Activated CD8-positive, alpha-beta memory T cell treated with anti-CD3 and anti-CD28 coated beads for 48 hours (primary cell): ENCODE measurements at places on chromosomes 16 and 17.

DNA sequence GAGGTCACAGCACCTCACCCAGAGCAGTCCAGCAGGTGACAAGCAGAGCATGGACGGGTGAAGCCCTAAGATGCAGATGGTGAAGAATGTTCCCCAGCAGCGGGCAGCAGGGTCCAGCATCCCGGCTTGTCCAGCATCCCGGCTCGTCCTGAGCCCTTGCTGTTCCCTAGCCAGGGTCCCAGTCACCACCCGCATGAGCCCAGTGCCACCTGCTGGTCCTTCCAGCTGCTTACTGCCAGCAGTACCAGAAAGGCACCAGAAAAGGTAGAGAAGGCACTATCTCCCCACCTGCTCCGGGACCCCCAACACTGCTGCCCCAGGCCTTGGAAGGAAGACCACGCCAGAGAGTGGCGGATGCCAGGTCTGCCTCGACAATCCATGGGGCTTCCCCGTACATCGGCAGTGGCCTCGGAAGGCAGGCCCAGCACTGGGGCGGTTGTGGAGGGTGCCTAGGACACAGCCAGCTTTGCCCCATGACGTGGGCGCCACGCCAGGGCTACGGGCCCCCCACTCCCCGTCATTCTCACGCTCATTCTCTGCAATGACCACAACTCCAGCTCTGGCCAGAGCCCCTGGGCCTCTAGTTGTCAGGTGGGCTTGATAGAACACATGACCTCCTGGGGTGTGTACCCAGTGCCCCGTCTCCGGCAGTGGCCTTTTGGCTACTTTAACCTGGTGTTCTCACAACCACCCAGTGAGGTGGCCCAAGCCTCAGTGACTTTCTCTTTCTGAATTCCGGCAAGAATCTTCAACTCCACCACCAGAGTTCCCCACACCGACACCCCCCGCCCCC, 1.4 kb downstream of the CENPX start:
- no peak for DNase-seq

GRCh38 chr16:86099326-86099725, 200.4 kb downstream of the IRF8 start:
- DNase-seq, result no peak

DNA sequence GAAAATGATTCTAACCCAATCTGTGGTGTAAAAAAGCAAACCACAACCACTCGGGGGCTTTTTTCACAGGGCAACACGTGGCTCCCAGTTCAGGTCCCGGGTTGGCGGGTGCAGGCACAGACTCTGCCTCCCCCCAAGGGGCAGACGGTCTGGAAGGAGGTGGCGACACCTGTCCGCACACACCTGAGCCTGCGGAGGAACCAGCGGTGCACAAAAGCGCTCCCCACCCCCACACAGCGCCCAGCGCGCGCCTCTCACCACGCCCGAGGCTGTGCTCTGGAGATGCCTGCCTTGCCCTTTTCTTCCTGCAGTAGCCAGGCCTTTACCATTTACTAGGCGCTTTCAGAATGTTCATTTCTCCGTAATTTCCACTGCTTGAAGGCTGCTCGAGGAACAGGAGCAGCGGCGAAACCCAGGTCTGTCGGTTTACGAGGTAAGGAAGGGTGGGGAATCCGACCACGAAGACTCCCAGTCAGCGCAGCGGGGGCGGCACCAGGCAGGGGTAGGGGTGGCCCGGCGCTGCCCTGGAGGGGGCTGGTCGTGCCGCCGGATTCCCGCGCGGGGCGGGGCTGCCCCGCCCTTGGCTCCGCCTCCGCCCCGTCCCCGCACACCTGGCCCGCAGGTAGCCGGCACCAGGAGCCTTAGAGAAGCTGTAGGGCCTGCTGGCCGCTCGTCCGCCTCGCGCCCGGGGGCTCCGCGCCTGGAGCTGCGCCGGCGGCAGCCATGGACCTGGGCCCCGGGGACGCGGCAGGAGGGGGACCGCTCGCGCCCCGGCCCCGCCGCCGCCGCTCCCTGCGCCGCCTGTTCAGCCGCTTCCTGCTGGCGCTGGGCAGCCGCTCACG, at the start of gene USP43:
USP43 (plus strand) TSS at position 608 of the 842 bp plus-strand sequence; CDS start at position 724, 116 bp downstream.
- peak; percentile 14 for DNase-seq

DNA sequence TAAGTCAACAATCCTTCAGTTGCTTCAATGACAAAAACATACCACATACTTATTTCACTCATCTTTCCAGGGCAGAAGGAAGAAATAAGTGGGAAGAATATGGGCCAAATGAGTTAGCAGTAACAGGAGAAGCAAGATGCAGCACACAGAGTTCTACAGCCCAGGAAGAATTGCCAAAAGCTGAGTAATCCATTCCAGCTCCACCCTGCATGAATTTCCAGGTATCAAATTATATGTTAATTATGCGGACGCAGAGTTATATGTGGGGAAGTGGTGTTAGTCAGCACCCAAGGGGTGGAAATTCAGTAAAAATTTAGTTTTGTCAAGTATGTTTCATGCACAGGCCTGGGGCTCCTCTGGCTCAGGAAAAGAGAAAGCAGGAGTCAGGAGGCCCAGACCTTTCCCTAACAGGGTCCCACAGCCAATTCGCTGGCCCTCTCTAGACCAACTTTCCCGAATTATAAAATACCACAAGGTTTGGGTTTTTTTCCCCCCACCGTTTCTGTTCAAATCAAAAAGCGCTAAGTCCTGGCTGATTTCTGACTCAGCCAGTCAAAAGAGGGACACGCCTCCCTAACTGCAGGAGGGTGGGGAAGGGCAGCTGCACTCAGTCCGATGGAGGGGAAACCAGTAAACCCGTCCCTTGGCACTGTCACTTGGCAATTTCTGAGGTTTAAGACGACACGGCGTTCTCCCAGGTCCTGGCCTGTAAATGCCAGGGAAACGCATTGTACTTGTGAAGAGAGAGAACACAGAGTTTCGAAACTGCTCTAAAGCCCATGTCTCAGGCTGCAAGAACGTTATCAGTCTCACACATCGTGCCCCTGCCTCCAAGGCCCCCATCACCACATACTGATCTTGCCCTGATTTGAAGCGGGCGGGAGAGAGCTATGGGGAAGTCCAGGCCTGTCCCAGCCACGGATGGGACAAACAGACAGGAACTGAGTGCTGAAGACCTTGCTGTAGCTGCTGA, 58.1 kb downstream of the ZFHX3 start:
- no peak for DNase-seq

GRCh38 chr17:78278139-78278741, 46.8 kb downstream of the TMEM235 start:
- DNase-seq, result no peak

- DNase-seq, result no peak
These were observed 6.3 kb downstream of the RAB40C start for GRCh38 chr16:595942-596735.

DNA sequence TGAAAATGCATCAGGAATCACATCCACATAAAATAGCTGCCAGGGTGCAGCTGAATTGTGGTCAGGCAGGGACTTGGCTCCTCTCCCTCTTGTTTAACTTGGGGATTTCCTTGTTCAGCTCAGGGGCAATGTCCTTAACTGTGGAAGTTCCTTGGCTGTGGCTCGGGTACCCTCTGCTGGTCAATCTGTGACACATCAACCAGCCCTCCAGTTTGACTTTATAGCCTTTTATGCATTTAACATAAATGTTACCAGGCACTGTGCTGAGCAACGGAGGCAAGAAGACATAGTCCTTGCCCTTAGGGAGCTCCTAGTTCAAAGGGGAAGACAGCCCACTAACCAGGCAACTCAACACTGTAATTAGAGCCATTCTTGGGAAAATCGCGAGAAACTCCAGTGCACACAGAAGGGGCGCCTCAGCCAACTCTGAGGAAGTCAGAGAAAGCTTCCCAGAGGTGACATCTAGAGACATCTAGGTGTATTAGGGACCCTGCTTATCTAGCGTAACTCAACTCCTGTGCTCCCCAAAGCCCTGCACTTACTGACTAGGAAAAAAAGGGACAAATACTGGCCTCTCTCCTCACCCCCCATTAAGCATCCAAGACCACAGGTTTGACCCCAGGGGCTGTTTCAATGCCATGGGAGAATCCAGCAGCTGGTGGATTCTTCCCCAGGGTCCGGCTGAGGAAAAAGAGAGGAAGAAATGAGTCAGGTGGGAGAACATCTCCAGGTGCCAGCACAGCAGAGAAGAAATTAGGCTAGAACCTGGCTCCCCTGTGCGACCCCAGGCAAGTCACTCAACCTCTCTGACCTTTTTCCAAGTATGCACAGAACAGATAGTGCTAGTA, 17.3 kb upstream of the EEF2K start:
- no peak for DNase-seq

DNA sequence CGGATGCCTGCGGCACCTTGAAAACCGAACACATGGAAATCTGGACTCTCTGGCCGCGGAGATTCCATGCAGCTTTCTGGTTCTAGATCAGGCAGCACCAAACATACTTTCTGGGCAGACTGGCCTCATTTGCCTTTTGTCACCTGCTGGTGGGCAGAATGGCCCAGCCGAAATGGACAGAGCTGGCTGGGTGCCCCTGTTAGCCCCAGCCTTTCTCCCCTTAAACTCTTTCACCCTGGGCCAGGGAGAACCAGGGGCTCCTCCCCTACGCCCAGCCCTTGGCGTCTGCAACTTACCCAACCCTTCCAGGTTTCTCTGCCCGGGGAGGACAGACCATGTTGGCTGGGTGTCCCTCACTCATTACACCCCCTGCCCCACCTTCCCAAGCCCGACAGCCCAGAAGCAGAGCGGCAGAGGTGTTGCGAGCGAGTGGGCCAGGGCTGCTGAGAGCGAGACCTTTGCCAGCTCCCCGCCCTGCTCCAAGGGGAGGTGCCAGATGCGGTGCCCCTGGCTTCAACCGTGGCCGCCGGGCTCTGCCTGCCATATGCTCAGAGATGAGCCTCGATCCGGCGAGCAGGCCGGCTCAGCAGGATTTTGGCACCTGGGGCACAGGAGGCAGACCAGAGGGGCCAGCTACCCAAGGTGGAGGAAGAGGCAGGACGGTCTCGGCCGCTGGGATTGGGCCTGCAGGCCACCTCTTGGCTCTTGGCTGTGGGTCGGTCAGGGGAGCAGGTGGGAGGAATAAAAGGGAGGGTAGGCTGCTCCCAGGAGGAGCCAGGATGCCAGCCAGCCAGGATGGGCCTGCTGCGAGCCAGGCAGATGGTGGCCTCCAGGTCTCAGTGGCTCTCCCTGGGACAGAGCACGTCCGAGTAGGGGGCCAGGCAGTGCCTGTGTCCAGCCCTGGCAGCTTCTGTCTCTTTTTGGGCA, 191.3 kb downstream of the NTN1 start:
- DNase-seq, result no peak

DNA sequence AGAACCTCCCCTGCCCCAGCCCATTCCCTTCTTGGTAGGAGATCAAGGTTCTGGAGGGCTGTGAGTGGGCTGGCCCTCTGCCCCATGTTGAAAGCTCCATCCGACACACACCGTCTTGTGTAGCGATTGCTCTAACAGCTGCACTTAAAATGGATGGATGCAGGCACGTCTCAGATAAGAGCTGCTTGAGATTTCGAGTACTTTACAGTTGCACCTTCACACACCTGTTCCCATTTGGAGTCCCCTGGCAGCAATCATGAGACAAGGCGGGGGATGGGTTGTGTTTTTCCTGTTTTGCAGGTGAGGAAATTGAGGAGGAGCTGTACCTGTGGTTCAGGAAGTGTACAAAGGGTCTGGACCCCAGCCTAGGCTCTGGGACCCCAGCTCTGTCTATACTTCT, 25.6 kb upstream of the TAC4 start:
- no peak for DNase-seq

DNA sequence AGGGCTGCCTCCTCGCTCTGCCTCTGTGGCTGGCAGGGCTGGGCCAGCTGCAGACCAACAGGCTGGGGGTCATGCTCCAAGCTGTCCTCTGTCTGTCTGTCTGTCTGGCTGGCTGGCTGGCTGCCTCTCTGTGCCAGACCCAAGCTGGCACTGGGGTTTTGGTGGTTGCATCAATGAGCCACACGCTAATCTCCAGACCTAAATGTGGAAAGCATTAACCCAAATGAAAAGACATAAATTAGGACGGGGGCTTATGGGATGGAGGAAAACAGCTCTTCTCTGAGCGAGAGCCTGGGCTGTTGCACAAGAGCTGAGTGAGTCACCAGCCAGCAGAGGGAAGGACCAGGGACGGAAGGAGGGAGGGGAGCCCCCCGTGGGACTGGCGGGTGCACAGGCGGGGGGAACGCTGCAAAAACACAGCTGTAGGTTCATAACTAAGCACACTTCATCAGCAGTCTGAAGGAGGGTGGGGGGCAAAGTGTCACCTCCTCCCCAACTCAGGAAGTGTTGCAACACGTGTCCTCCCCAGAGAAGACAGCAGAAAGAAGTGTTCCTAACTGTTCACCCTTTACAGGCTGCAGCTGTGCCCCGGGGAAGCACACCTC, 83.4 kb downstream of the GAS7 start:
- DNase-seq, result peak; percentile 4

- DNase-seq, result peak; percentile 37
These were observed 1.9 kb downstream of the GPR142 start for GRCh38 chr17:74369221-74369620.

- no peak for DNase-seq
These were observed 19.9 kb downstream of the TNRC6A start for GRCh38 chr16:24749310-24749709.

GRCh38 chr16:19166500-19166899, 1.5 kb upstream of the SYT17 start:
- DNase-seq, result no peak
